Mucosa of gallbladder (tissue), 1 donor: ENCODE measurements at places on chromosomes 3 and 15. TPM values are rescaled to one million over a fixed set of nuclear protein-coding genes. Genes with fewer than 3 reads are reported as not detected.

The RAD51 gene
- total RNA-seq = 1.3 TPM

The BLOC1S6 gene
- 30.9 TPM for total RNA-seq

The HHATL gene
- 0.35 TPM for total RNA-seq

The RGMA gene
- total RNA-seq = 17.5 TPM

The EXD1 gene
- total RNA-seq = 0.12 TPM

The MEGF11 gene
- 0.35 TPM for total RNA-seq

The THAP10 gene
- total RNA-seq = 4.9 TPM

The RAB7A gene
- total RNA-seq = 194 TPM

The DET1 gene
- total RNA-seq = 7.4 TPM

The TF gene
- total RNA-seq = 22.7 TPM

The LRRK1 gene
- total RNA-seq = 15.7 TPM
